ENCODE measurements at places on chromosomes 7 and 10.

DNA sequence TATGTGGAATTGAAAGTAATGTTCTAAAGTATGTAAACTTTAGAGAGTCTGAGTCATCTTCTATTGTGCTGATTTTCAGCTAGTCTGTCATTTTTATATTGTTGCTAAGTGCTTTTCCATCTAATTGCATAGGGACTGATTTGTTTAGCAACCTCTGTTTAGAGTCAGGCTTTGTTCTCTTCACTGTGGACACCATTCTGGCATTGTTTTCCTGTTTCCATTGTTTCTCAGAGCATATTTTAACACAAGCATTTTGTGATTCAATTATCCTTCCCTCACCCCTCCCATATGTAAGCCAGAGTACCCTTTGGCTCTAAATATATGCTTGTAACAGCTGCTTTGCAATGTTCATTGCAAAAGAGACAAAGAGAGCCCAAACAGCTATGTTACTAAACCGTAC is 748.4 kb upstream of the PHF14 start:
- DNase-seq = no peak

DNA sequence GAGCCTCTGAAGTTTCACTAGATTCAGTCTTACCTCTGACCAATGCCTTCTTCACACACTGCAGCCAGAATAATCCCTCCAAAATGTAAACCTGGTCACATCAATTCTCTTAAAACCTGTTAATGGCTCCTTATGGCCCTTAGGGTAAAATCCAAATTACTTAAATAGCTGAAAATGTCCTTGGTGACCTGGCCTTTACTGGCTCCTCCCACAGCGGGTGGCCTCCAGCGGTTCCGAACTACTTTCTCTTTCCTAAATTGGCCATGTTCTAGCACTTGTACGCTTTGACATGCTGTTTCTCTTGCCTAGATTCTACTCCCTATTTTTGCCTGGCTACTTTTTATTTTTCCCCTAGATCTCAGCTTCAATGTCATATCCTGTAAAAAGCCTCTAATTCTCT is 36.1 kb downstream of the AGK start:
- no peak for DNase-seq

DNA sequence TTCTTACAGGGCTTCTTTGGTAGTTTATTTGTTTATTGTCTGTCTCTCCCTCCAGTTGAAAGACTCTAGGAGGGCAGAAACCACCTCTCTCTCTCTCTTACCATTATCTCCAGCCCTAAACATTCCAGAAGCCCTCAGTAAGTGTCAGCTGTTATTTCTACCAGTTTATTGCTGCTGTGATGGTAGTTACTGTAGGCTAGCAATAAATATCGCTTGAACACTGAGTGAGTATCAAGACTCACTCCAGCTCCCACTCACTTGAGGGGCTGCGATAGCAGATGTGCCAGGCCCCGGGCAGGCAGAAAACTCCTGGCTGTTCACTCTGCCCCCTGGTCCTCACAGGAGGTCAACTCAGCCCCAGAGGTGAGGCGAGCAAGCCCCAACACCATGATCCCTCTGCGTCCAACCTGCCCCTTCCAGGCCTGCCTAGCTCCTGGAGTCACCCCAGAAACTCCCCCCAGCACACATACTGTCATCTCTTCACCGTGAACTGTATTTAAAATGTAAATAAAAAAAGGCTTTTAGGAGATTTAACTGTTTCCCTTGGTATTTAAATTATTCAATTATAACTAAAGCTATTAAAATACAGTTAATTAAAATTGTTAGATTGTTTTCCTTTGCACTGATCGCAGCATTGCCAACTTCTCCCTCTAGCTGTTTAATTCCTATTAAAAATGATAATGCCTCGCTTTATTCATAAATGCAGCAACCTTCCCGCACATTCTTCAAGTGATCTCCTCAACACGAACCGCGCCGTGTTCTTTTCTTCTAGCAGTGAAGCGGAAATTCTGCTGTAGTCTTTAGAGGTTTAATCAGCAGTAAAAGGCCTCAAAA is 321.1 kb upstream of the ZMIZ1 start:
- no peak for DNase-seq

DNA sequence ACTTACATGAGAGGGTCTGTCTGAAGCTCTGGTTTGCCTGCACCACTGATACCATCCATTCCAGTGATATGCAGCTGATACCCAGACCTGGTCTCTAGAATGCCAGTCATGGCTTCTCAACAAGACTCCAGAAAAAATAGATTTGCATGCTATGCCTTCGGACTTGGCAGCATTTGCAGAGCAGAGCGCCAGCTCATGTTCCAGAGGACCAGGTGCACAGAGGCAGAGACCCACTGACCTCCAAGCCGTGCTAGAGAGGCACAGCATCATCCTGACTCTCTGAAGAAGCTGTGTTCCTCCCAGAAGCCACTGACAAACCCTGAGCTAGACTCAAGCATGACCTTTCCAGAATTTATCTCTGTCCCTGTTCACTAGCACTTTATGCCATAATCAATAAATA is 6.9 kb upstream of the PRKAG2 start:
- DNase-seq = no peak

DNA sequence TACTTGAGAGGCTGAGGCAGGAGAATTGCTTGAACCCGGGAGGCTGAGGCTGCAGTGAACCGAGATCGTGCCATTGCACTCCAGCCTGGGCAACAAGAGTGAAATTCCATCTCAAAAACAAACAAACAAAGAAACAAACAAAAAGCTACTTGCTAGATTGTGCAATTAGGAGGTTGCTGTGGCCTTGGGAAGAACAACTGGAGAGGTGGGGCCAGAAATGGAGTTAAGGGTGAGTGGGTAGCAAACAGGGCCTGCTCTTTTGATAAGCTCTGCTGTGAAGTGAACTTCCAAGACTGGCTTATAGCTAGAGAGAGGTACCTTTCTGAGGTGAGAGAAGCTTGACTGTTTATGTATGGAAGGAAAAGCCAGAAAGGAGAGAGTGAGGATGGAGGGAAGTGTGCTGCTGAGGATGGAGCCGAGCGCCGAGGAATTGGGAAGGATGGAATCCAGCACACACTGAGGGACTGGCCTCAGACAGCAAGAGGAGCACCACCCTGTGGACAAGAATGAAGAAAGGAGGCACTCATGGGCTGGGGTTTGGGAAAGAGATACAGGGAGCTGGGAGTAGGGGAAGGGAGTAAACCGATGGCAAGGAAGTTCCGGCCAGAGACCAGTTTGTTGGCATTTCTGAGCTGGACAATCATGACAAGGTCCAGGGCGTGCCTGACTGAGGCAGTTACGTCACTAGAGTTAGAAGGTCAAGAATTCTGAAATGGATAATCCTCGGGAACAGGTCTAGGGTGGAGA is 7.0 kb upstream of the RPEL1 start:
- no peak for DNase-seq

GRCh38 chr10:68153473-68154210 is 44.4 kb downstream of the MYPN start:
- DNase-seq = no peak

- DNase-seq = no peak
Measured at GRCh38 chr10:91289305-91289704, 68.8 kb downstream of the PCGF5 start.

DNA sequence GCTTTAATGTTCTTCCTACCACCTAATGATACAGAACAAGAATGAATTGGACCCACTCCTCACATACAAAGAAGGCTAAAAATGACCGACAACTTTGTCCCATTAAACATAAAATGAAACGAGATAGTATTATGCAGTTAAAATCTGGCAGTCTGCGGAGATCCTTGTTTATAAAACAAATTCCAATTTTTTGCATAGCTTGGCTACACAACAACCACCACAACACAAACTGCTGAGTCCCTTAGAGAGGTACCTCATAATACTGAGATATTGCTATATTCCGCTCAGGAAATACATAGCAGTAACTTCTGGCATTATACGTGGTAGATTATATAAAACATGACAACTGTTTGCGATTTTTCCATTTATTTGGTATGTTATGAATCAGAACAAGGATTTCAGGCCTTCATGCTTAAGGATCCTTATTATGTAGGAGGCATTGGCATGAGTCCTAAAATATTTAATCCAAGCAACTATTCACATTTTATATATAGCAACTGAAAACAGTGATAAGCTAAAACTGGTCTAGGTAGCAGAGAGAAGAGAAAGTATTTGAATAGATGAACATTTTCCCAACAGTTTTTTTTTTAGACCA is 96.0 kb downstream of the ANK3 start:
- no peak for DNase-seq

- no peak for DNase-seq
Measured at GRCh38 chr7:50273870-50274269, 30.6 kb upstream of the IKZF1 start.

GRCh38 chr7:141976524-141977245 is 3.1 kb upstream of the TAS2R38 start:
- DNase-seq = no peak

- no peak for DNase-seq
Measured at GRCh38 chr7:77729574-77730348, 33.5 kb downstream of the RSBN1L start.

DNA sequence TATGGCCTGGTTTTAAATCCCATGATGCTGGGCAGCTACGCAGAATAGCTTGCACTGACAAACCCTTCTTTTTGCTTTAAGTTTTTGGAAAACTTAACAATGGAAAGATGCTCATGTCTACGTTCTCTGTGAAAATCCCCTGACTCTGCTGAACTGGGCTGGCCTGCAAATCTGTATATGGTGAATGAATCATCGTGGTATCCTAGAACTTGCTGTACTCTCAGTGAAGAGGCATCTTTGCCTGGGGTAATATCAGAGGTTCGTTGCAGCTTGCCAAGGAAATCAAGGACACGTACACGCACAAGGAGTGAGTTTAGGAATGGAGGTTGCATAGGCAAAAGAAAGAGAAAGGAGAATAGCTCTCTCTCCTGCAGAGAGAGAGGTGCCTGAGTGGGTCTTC is 382.0 kb upstream of the ADARB2 start:
- DNase-seq = no peak

DNA sequence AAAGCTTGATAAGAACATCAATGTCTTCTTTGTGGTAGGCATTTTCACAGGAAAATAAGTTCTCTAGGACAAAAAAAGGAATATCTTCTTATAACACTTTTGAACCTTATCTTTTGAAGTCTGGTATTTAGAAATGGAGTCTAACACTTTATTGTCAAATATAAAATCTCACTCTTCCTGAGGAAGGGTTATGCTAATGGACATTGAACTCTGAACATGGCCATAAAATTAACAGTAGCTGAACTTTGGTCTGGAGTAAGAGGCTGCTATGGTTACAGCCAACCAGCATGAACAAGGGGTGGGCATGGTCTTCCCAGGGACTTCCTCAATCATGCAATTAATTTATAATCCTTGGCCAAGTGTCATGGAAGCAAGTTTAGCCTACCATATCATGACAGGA is at the start of gene CLRN3:
CLRN3 (minus strand) TSS at position 199 of the 400 bp plus-strand sequence; CDS start at position 42, 157 bp downstream.
- DNase-seq = no peak

DNA sequence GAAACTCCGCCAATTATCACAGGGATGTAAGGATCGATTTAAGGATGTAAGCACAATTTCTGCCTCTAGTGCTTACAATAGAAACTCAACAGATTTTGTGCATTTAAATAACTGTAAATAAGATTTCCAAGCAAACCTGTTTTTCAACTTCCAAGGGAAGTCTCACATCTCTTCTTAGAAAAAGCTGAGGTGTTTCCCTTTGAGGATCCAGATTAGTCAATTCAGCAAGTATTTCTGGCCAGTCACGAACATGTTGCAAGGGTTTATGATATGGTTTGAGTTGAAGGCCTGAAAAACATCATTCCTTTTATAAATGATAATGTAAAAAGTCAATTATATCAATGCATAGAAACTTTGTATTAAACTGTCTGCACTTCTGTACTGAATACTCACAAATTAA is 23.9 kb downstream of the KRIT1 start:
- no peak for DNase-seq

DNA sequence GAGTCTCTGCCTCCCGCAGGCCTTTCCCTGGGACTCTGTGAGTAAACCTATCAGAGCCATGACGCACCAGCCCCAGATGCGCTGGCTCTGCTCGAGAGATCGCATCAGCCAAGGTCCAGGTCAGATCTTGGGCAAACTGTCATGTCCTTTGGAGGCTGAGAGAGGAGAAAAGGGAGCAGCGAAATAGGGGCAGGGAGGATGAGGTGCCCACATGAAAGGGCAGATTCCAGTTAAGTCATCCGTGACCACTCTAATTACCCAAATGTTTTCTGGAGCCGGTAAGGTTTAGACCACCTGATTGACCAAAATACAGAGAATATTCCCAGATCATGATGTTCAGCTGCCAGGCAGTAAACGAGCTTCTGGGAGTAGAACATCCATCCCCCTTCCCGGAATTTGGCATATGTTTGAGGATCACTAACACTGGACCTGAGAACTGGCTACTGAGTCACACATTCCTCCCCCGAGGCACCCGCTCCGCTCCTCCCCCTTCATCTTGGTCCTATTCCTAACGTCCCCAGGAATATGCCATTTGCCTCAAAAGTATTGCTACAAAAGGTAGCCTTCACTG is 88.0 kb downstream of the FGFR2 start:
- DNase-seq = no peak

GRCh38 chr7:2468227-2468626 is 8.0 kb downstream of the GRIFIN start:
- no peak for DNase-seq

DNA sequence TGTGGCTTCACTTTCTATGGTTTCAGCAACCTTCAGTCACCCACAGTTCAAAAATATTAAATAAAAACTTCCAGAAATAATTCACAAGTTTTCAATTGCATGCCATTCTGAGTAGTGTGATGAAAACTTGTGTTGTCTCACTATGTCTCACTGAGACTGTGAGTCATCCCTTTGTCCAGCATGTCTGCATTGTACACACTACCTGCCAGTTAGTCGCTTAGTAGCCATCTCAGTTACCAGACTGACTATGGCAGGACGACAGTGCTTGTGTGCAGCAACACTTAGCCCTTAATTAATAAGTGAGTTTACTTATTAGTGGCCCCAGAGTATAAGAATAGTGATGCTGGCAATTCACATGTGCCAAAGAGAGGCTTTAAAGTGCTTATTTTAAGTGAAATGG is 22.5 kb downstream of the CCDC186 start:
- DNase-seq = no peak

DNA sequence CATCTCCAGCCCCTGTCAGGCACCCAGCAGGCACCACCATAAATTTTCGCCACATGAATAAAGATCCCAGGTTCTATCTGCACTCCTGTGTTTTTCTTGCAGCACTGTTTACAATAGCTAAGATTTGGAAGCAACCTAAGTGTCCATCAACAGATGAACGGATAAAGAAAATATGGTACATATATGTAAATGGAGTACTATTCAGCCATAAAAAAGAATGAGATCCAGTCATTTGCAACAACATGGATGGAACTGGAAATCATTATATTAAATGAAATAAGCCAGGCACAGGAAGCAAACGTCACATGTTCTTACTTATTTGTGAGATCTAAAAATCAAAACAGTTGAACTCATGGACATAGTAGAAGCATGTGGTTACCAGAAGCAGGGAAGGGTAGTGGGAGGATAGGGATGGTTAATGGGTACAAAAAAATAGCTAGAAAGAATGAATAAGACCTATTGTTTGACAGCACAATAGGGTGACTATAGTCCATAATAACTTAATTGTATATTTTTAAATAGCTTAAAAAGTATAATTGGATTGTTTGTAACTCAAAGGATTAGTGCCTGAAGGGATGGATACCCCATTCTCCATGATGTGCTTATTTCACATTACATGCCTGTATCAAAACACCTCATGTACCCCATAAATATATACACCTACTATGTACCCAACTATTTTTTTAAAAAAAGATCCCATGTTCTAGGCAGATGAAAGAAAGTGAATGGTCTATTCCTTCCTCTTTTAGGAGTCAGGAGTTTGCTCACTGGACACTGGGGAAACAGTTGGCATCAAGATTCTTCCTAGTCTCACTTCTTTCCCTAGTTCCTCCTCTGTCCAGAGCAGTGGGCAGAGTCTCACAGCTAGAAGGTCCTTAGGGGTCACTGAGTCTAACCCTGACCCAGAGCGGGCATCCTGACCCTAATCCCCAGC is 1.0 kb upstream of the NPFFR1 start:
- no peak for DNase-seq

- DNase-seq = no peak
Measured at GRCh38 chr7:26100406-26101339, 51.3 kb upstream of the NFE2L3 start.
